Mucosa of descending colon (tissue), 3 donors: ENCODE measurements at places on chromosomes 13 and 19.

- DNase-seq: no peak
These were observed 10.2 kb downstream of the JOSD2 start for GRCh38 chr19:50500753-50501151.

DNA sequence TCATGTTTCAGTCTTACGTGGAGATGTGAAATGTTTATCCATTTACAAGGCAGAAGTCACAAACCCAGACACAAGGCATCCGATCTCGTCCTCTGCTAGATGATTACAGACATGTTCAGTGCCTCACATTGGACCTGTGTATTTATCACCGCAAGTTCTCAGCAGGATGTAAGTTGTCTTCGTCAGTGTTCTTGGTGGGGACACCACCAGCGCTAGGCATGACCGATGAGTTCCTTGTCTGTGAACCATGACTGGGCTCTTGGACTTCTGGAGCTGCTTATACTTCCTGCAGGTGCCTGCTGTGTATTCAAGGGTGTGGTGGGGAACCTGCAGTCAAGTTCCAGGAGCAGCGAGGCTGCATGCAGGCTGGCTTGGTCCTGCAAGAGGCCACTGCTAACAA lies 105.4 kb downstream of the URI1 start:
- peak; percentile 18 for DNase-seq

DNA sequence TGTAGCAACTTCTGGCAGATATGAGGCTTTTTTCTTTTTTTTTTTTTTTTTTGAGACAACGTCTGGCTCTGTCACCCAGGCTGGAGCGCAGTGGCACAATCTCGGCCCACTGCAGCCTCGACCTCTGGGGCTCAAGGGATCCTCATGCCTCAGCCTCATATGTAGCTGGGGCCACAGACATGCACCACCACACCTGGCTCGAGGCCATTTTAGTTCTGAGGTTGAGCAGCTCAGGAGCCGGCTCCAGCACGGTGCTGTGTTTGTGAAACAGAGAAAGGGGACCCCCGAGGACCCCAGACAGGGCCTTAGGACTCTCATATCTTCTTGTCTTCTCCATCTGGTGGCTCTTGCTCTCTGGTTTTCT lies 3.4 kb upstream of the FLT3LG start:
- no peak for DNase-seq

DNA sequence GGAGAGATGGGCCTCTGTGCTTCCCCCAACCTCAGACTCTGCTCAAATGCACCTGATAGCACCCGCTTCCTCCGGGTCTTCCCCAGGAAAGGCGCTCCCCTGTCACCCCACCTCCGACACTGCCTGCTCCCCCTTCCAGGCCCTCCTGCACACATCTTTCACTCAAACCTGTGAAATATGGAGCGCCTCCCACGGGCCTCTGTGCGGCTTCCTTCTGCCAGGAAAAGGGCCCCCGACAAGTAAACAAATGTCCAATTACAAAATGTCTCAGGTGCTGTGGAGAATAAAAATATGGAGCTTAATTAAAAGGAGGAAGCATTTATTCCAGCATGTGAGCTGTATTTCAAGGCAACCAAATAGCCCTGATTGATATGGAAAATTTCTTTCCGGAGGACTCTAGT lies 15.6 kb upstream of the CCNE1 start:
- DNase-seq: peak; percentile 21

DNA sequence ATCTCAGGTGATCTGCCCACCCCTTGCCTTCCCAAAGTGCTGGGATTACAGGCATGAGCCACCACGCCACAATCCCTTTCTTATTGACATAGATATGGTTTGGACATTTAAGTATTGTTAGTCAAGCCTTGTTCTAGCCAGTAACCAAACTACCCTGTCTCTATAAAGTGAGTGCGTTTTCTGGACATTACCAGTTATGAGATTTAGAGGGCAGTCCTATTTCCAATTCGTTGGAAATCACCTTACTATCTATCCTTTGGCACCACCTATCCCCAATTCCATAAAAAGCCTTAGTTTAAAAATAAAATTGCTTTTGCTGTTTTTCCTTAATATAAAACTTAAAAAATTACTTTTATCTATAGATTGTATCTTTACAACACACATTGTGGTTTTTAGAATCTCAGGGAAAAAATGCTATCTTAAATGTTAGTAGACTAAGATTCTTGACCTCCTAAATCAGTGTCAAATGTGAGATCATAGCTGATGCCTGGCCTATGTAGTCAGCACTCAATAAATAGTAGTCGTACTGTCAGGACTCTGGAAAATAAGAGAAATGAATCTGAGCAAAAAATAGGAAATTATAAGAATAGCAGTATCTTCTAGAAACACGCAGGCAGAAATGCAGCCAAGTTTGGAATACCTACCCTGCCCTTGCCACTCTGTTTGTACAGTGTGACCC lies 57.0 kb downstream of the NUFIP1 start:
- DNase-seq: no peak

- DNase-seq: peak; percentile 43
These were observed 3.8 kb downstream of the RAB8A start for GRCh38 chr19:16115301-16116039.

DNA sequence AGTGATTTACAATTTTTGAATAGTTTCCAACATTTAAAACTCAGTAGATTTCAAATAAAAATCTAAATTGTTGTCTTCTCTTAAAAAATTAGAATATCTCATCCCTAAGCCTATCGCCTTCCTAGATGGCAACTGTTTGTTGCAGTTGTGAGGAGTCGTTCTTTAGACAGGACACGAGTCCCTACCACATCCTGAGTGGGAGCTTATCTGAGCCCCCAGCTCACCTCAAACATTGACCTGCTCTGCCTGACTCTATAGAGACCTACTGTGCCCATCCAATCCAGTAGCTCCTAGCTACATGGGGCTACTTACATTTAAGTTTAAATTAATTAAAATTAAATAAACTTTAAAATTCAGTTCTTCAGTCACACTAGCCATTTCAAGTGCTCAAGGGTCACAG lies 434.7 kb downstream of the FOXO1 start:
- DNase-seq: no peak

GRCh38 chr13:40671956-40672764 lies 5.7 kb upstream of the FOXO1 start:
- DNase-seq: no peak

DNA sequence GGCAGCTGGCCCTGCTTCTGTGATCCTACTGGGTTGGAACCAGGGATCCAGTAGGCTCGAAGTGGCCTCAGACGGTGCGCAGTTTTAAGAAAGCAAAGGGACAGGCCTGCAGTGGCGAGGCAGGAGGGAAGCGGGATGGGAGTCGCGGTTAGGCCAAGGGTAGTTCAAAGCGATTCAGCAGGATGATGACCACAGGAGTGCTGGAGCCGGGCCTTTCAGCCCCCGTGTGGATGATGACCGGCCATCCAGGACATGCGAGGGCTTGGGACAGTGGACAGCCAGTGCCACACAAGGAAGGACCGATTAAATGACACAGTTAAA lies 854 bp downstream of the RNASEH2B start:
- DNase-seq: no peak

GRCh38 chr13:91158017-91158395 lies 189.5 kb upstream of the MIR17HG start:
- DNase-seq: no peak

DNA sequence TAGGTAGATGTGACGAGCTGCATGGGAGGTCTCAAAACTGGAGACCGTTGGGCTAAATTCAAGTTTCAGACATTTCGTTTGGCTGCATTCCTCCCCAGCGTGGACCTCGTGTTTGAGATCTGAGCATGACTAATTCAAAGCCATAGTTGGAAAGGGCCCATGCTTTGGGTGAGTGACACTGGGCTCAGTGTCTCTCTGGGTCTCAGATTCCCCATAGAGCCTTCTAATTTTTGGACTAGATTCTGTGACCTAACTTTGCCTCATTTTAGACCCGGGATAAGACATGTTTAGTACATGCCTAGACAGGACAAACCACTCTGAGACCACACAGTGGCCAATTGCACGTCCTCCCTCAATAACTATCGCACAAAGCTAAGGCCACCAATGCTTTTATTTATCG lies 16.6 kb downstream of the CKM start:
- DNase-seq: no peak

GRCh38 chr13:101452519-101453485 lies at the start of gene ITGBL1:
ITGBL1 (plus strand) TSS chr13:101452675; CDS start chr13:101452834, 159 bp downstream.
- no peak for DNase-seq

DNA sequence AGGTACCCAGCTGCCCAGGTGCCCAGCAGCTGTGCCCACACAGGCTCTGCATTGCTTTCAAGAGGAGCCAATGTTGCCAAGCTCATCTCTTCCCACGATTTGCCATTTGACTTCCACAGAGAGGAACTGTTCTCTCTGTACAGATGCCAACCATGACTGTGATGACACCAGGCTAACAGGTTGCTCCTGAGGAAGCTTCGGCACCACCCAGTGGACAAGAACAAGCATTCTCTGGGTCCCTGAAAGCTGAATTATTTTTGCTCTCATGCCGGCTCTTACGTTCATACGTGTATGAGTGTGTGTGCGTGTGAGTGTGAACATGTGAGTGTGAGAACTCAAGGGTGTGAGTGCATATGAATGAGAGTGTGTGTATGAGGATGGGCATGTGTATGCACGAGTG lies 535.2 kb downstream of the LIG4 start:
- DNase-seq: no peak

DNA sequence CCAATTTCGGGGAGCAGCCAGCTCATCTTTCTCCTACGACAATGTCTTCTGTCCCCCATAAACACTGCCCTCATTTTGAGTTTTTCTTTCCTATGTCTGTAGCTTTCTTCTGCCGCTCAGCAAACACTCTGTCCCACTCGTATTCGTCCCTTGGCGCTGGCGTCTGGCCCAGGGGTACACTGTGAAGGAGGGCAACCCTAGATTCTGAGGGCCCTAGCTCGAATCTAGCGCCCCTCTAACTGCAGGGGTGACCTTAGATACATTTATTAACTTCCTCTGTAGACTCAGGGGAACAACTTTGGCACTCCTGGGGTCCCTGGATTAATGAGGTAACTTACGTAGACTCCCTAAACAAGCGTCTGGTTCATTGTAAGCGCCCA lies 677 bp upstream of the LRCH1 start:
- DNase-seq: peak; percentile 57

- DNase-seq: no peak
These were observed 205.8 kb downstream of the LMO7 start for GRCh38 chr13:75841905-75842304.

DNA sequence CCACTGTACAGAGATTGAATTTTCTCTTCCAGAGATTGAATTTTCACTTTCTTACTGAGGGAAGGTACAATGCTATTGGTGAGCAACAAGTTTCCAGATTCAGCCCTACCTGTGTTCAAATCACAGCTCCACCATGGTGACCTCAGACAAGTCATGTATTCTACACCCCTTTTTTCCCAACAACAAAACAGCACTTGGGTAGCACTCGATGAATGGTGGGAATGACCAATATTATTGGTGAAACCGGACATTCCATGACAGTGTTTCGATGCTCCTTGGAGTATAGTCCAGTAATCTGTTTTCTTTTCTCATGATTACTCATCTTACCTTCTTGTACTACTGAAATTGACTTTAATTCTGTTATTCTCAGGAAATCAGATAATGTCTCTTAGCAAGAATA lies 266.2 kb upstream of the SOX21 start:
- no peak for DNase-seq

DNA sequence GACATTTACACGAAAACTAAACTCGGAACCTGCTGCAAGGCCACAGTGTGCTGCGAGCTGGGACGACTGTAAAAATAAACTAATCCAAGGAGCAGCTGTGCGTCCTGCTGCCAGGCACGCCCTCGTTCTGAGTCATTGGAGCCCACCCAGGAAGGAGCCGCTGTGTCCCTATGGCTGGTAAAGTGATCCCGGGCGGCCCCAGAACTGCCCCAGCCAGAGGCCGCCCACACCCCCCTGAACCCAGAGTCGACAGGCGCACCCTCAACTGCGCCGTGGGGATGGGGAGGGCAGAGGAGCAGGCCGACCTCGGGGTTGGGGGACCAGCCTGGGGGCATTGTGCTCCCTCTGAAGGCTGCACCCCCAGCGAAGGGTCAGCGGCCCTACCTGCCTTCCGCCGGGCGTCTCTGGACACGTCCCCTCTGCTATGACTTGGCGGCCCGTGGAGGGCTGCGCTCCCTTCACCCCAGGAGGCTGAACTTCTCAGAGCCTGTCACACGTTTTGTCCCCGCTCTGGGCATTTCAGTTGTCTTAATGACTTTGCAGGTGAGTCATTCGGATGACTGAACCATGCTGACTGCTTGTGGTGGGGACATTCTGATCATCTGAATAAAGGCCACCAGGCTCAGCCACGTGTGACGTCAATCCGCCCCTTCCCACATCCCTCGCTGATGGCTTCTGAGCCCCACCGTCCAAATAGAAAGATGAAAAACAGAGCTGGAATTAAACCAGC lies 42.7 kb downstream of the ADPRHL1 start:
- DNase-seq: no peak

DNA sequence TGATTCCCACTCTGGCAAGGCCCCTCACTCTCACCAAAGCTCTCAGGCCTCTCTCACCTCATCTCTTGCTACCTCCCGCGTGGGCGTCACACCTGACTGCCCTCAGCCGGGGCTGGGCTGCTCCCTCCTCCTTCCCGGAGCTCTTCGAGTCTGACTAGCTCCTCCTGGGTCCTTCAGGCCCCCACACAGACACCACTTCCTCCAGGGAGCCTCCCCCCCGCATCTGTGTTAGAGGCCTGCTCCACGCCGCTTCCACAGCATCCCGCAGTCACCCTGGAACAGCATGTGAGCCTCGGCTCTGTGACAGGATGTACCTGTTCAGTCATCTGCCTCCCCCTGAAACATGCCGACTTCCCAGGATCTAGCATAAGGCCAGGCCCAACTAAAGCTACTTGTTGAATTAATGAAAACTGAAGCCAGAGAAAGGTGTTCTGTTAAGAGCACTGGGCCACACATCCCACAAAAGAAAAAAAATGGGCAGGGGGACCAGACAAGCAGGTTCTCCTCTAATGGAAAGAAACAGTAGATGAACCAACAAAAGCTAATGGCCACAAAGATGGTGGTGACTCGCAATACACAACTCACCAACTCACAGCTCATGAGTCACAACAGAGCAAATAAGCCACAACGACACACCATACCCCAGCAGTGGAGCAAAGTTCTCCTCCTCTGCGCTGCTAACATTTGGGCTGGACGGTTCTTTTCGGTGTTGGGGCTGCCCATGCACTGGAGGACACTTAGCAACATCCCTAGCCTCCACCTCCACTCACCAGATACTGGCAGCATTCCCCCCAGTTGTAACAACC lies 3.0 kb downstream of the PPP6R1 start:
- peak; percentile 79 for DNase-seq
